WTC11 (cell line): ENCODE measurements at places on chromosomes 4 and X. TPM values are rescaled to one million over a fixed set of nuclear protein-coding genes. Genes with fewer than 3 reads are reported as not detected.

The TNIP3 gene
- total RNA-seq = not detected in 3 replicates

The VAMP7 gene
- total RNA-seq = 22.1 to 26.9 TPM (median 24.1 TPM) in 3 replicates

DNA sequence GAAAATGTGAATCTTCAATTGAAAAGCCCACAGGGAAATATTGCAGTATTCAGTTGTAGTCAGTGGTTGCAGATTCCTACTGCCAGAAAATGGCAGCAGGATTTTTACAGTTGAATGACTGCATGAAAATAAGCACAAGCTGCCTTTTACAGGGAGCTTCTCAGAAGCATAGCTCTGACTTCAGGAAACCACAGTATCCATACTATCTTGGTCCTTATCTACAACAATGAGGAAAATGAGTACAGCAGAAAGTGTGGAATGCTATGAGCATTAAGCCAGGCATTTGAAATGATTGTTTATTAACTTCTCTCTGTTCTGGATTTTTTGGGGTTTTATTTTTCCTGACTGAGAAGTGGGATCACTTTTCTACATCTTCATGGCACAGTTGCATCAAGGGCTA, 34.6 kb upstream of the PRRG1 start:
- no peak for DNase-seq

The GRID2 gene
- total RNA-seq = 24.6 to 26.8 TPM (median 25.5 TPM) in 3 replicates

- peak; percentile 19 for DNase-seq
Observed at GRCh38 chr4:112075129-112075753, 70.0 kb upstream of the FAM241A start.

DNA sequence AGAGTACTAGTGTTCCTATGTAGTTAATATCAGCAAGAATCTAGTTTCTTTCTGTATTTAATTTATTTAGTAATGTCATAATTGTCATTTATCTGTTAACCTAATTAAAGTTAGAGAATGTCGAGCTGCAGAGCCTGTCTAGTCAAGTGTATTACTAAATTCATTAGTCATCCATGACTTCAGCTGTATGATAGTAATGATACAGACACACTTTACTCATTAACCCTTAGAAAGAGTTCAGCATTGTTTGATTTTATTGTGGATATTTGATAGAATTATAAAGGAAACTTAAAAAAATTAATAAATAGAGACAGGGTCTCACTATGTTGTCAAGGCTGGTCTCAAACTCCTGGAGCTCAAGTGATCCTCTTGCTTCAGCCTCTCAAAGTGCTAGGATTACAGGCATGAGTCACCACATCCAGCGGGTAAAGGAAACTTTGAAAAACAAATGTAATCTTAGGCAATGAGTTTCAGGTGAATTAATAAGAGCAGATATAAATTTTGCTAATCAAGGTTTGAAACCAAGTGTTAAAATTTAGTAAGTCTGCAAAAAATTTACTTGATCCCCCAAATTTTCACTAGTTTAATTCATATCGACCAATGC, 110.6 kb downstream of the ANK2 start:
- no peak for DNase-seq

DNA sequence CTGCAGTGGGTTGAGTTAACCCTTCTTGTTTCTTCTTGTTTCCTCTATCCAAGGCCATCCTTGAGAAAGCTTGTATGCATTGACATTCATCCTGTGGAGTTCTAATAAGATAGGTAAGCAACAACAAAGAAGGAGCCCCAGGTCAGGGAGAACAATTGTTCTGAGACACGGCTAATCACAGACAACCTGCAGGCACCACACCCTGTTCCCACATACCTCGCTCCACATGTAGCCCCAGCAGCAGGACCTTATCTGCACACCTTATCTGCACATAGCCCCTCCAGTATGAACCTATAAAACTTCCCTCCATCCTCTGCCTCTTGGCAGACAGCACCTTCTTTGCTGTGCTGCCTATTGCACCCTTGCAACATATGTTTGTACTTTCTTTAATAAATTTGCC, 129.1 kb downstream of the MSL3 start:
- DNase-seq = no peak

The SPANXA1 gene
- total RNA-seq = not detected in 3 replicates

The MAGED4 gene
- 56.5 to 76.9 TPM (median 66.7 TPM) in 3 replicates for total RNA-seq

GRCh38 chr4:7105276-7105675, 37.4 kb upstream of the GRPEL1 start:
- DNase-seq = no peak

DNA sequence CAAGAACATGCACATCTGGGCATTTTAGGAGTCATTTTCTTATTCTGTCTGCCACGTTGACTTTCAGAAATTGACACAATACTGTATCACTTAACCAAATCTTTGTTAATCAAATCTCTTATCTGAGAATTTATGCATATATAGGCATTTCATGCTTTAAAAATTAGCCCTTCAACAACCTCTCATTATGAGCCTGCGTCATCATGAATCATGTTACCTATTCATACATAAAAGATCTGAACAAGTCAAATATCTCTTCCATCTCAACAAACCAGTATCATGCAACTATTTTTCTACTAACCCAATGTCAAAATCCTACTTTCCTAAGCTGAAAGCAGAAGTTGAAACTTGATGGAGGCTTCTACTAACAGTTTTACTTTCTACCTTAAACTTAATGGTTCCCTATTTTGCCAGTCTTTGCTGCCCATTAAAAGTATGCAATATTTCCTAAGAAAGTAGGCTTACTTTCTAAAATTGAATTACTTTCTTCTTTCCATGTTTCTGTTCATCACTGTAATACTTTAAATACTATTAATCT, 1.8 kb downstream of the ADAM29 start:
- no peak for DNase-seq

GRCh38 chr4:158169506-158169905, 3.3 kb downstream of the GASK1B start:
- no peak for DNase-seq

The UGT2B7 gene
- 0.11 TPM in 1 of 3 replicates, not detected in the others for total RNA-seq

- DNase-seq = no peak
Observed at GRCh38 chr4:18630218-18631110, 608.9 kb upstream of the LCORL start.

The KCND1 gene
- 4.9 to 5.4 TPM (median 5.2 TPM) in 3 replicates for total RNA-seq

DNA sequence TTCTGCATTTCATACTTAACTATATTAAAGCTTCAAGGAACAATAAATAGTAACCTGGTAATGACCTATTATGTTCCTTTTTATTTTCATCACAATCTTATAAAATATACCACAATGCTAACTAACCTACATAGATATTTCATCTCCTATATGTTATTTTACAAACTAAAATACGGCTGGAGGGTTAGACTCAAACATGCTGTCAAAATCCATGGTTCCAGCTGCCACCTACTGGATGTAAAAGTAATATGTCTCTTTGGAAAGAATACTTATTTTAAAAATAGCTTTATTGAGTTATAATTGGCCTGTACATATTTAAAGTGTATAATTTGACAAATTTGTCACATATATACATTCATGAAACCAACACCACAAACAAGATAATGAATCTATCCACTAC, 15.0 kb downstream of the RGN start:
- no peak for DNase-seq

DNA sequence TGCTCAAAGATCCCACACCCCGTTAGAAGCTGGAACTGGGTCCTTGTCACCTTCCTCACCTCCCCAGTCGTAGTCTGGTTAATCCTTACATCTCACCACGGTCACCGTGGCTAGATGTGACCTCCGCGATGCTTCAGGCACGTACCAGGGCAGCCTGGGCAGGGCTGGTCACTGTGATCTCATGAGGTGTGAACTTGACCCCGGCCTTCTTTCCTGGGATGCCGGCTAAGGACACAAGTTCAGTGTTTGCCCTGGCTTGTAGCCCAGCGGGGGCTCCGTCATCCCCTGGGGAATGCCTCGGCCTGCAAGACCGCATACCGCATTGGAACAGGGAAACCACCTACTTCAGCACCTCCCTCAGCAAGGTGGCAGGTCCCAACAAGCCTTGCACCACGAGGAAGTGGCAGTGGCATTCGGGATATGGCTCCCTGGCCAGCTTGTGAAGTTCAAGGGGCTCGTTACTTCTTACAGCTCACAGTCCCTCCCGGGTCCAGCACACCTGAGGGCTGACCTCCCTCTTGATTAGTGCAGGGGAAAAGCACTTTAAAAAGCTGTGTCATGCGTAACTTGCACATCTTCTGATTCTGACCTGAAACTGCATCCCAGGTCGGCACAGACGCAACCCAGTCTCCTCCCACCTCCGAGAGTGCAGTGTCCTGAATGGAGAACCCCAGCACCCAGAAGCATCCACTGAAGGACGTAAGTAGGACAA, 25.9 kb downstream of the NOP14 start:
- no peak for DNase-seq

The TRPC3 gene
- 0.21 to 0.30 TPM (median 0.26 TPM) in 3 replicates for total RNA-seq

GRCh38 chr4:143721317-143721716, 20.8 kb upstream of the FREM3 start:
- DNase-seq = no peak

- DNase-seq = no peak
Observed at GRCh38 chr4:173503330-173504180, 26.5 kb downstream of the HAND2 start.

DNA sequence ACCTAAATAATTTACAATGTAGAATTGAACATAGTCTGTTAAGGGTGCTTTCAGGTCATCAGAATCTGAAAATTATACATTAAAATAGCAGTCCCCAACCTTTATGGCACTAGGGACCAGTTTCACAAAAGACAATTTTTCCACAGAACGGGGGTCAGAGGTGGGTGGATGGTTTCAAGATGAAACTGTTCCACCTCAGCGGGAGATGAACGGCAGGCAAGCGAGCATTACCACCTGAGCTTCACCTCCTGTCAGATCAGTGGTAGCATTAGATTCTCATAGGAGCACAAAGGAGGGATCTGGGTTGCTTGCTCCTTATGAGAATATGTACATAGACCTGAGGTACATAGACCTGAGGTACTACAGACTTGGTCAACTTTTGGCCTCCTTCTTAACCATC, 29.0 kb downstream of the LRBA start:
- no peak for DNase-seq

GRCh38 chr4:76954489-76954888, 4.9 kb downstream of the SEPTIN11 start:
- no peak for DNase-seq

The GPR173 gene
- total RNA-seq = 7.3 to 11.0 TPM (median 9.3 TPM) in 3 replicates

GRCh38 chrX:46444011-46444410, 101.2 kb downstream of the ZNF674 start:
- DNase-seq = no peak

DNA sequence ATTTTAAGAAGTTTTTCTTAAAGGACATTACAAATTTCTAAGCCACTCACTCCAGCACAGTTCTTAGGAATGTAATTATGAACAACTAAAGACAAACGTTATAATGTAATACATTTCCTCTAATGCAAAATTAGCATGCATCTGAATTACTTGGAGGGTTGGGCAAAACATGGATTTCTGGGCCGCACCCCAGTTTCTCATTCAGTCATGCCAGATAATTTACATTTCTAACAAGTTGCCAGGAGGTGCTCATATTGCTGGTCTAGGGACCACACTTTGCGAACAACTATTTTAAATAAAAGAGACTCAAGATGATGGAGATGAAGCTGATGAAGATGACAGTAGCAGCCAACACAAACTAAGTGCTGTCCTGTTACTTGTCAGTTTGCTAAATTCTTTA, 684.7 kb upstream of the ATOH1 start:
- no peak for DNase-seq

- DNase-seq = no peak
Observed at GRCh38 chr4:2583092-2583491, 46.6 kb downstream of the FAM193A start.

GRCh38 chr4:17763416-17763815, 18.0 kb downstream of the FAM184B start:
- DNase-seq = no peak

The GPC4 gene
- 120 to 144 TPM (median 120 TPM) in 3 replicates for total RNA-seq

DNA sequence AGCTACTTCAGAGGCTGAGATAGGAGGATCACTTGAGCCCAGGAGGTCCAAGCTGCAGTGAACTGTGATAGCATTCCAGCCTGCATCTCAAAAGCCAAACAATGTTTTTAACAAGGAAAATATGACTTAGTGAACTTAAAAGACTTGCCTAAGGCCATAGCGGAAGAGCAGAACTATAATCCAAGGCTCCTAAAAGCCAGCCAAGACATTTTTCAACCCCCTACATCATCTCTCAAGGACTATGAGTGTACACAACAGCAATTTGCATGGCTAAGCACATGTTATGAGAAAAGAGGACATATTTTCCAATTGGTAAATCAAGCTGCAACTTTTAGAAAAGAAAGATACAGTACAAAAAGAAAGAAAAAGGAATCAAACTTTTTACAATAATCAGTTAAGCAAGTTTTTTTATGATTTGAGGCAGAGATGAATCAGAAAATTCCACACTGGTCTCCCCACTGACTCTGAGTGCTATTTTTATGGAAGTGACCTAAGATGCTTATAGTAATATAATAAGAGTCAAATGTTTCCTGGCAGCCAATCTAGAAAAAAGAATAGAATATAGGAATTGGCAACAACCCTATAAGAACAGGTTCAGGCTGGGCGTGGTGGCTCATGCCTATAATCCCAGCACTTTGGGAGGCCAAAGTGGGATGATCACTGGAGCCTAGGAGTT, 9.8 kb upstream of the ACOT9 start:
- DNase-seq = no peak

DNA sequence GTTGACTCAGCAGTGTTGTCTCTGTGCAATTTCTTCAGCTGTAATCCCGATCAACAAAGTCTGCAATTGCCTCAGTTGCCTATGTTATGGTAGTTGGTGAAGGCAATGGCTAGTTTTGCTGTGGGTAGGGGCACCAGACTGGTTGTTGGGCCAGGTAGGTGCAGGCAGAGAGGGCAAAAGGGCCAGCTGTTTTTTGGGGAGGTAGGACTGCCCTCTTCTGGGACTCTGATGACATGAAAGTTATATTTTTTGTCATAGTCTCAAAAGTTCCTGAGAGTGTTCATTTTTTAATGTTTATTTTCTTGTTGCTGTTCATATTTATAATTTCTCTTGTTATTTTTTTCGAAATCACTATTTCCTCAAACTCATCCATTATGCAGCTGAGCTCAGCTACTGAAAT, 25.1 kb downstream of the DCAF12L2 start:
- DNase-seq = no peak

The SHROOM4 gene
- 3.4 to 7.1 TPM (median 3.5 TPM) in 3 replicates for total RNA-seq

- DNase-seq = no peak
Observed at GRCh38 chr4:14095831-14096230, 468.3 kb upstream of the BOD1L1 start.

The ARHGAP6 gene
- total RNA-seq = 0.55 to 1.0 TPM (median 0.89 TPM) in 3 replicates

DNA sequence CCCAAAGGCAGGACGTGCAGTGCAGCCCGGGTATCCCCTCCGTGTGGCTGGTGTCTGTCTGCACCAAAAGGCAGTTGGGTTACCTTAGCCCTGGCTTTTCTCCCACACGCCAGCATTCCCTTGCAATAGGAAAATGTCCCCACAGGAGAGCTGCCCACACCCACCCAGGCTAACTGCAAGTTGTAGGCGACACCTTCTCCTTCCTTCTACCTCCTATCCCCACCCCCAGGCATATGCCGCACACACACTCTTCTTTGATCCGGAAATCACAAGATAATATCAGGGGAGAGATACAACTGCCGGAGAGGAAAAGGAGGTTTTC, 444 bp upstream of the APBB2 start:
- no peak for DNase-seq

DNA sequence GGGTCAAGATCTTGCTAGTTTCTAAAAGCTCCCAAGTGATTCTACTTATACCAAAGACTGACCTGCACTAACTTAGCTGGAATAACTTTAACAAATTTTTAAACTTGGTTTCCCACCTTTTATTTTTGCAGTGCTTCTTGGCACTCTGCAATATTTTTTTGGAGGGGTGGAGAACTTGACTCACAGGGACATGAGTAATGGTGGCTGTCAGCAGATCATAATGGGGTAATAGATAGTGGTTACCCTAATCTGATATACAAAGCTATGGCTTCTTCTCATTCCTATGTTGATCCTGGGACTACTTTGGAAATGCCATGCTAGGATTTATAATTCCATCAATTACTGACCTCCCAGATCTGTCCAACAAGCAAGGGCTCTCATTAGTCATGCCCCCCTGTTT, 295.7 kb downstream of the GPAT3 start:
- no peak for DNase-seq
